ENCODE measurements at places on chromosomes 6 and 20. TPM values are rescaled to one million over a fixed set of nuclear protein-coding genes. Genes with fewer than 3 reads are reported as not detected.

GRCh38 chr20:36528875-36529417 lies 12.4 kb upstream of the MYL9 start:
- no peaks in the 10 kb centered on the region for H3K27me3 ChIP-seq
- DNase-seq, result no peak
- H3K4me3 ChIP-seq, result no peak overlapping the region
- H3K36me3 ChIP-seq, result peaks cover 17% of the 10 kb centered on the region
- H3K27ac ChIP-seq, result no peak overlapping the region

NFATC2 gene
- 35.8 TPM for total RNA-seq

GRCh38 chr6:34816635-34817301 lies 24.9 kb downstream of the BLTP3A start:
- H3K27ac ChIP-seq, result no peak overlapping the region
- H3K4me1 ChIP-seq, result peaks cover 10% of the 10 kb centered on the region
- no peaks in the 10 kb centered on the region for H3K36me3 ChIP-seq
- no peak for DNase-seq
- no peak overlapping the region for H3K4me3 ChIP-seq
- H3K27me3 ChIP-seq, result no peaks in the 10 kb centered on the region

DNA sequence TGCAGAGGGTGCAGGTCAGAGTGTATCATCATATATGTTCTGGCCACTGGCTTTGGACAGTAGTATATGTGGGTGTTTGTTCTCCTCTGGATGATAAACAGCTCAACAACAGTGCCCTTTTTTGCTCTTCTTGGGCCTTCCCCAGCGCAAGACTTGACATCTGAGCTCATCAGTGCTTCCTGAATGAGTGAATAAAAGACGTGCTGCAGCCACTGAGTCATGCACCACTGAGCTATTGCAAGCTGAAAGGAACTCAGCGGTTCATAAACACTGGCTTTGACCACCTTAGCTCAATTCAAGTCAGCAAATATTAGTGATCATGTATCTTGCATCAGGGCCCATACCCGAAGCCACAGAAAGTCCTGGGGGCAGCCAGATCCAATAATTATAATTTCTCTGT lies 105.3 kb upstream of the KCNG1 start:
- H3K4me3 ChIP-seq, result no peak overlapping the region
- peak overlapping the region; percentile 36 for H3K27ac ChIP-seq
- no peaks in the 10 kb centered on the region for H3K36me3 ChIP-seq
- peak; percentile 60 for DNase-seq

SNAP91 gene
- total RNA-seq, result not detected

DNA sequence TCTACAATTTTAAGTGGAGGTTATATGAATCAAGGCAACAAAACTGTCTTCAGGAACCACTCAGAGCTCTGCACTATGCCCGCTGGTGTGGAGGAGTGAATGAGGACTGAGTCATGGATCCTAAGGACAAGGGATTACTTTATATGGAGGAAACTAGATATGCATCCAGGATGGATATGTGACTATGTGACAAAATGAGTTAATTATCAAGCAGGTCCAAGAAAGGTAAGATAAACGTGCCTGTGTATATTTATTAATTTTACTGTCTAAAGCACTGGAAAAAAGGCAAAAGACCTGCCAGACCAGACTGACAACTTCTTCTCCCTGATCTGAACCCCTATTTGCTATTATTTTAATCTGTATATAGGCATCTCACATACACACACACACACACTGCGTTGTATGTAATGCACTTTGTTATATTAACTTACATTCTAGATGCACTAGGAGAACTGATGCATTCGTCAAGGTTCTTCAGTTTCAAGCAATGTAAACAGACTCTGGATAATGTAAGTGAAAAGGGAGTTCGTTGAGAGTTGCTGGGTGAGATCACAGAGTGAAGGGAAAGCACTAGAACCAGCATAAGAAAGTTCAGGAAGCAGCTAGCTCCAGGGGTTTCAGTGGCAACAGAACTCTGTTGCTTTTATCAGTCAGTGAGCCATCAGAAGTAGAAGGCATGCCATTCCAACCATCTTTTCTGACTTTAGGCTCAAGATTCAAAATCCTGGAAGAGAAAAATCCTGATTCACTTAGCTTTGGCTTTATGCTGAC lies 26.4 kb upstream of the ADGRG6 start:
- no peak overlapping the region for H3K27ac ChIP-seq
- H3K4me1 ChIP-seq, result no peaks in the 10 kb centered on the region
- no peak for DNase-seq
- H3K27me3 ChIP-seq, result no peaks in the 10 kb centered on the region
- no peaks in the 10 kb centered on the region for H3K36me3 ChIP-seq

PRSS35 gene
- total RNA-seq, result not detected

MYH7B gene
- total RNA-seq, result 0.61 TPM

TSPYL4 gene
- total RNA-seq, result 11.1 TPM

- H3K4me3 ChIP-seq, result peak overlapping the region; percentile 21
- DNase-seq, result no peak
- peak overlapping the region; percentile 85 for H3K27ac ChIP-seq
- H3K4me1 ChIP-seq, result peaks cover 22% of the 10 kb centered on the region
- H3K27me3 ChIP-seq, result no peaks in the 10 kb centered on the region
These were observed 29.9 kb downstream of the SGK1 start for GRCh38 chr6:134287859-134288537.

GPX5 gene
- total RNA-seq, result not detected

LRRN4 gene
- not detected for total RNA-seq

- H3K36me3 ChIP-seq, result no peaks in the 10 kb centered on the region
- no peaks in the 10 kb centered on the region for H3K4me1 ChIP-seq
- H3K27me3 ChIP-seq, result no peaks in the 10 kb centered on the region
- H3K27ac ChIP-seq, result no peak overlapping the region
- no peak overlapping the region for H3K4me3 ChIP-seq
- no peak for DNase-seq
These were observed 50.6 kb downstream of the SRC start for GRCh38 chr20:37396416-37397075.

DNA sequence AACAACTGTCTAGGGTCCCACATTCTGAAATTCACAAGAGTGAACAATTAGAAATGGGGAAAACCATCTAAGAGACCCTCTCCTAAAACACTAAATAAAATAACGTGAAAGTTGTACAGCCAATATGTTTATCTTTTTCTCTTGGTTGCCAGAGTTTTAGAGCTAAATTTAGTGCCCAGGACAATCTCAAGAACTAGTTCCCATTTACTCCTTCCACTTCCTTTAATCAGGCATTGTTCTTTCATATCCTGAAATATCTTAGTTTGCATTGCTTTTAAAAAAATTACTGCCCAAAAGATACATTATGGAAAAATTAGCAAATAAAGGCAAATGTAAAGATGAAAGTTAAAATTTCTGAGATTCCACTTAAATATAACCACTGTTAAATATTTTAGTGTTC lies 33.1 kb upstream of the UBR2 start:
- no peak overlapping the region for H3K27ac ChIP-seq
- H3K27me3 ChIP-seq, result no peaks in the 10 kb centered on the region
- H3K4me1 ChIP-seq, result peaks cover 4% of the 10 kb centered on the region
- DNase-seq, result no peak
- no peaks in the 10 kb centered on the region for H3K36me3 ChIP-seq

DNA sequence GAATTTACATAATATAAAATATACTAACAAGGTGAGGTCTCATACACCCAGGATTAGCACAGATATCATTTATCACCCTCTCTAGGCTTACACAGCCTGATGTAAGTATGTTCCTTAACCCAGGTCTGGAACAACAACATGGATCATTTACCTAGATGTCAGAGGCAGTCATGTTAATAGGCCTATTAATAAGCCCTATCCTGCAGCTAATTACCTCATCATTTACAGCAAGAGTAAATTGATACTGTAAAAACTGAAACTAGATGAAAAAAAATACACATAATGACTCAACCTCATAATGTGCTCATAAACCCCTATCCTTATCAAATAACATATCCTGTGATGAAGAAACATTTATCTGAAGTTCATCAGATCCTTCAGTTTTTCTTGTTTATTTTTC lies 334.3 kb upstream of the MANEA start:
- no peaks in the 10 kb centered on the region for H3K4me1 ChIP-seq
- peaks cover 2% of the 10 kb centered on the region for H3K27me3 ChIP-seq
- DNase-seq, result no peak
- no peak overlapping the region for H3K4me3 ChIP-seq
- H3K27ac ChIP-seq, result no peak overlapping the region

DNA sequence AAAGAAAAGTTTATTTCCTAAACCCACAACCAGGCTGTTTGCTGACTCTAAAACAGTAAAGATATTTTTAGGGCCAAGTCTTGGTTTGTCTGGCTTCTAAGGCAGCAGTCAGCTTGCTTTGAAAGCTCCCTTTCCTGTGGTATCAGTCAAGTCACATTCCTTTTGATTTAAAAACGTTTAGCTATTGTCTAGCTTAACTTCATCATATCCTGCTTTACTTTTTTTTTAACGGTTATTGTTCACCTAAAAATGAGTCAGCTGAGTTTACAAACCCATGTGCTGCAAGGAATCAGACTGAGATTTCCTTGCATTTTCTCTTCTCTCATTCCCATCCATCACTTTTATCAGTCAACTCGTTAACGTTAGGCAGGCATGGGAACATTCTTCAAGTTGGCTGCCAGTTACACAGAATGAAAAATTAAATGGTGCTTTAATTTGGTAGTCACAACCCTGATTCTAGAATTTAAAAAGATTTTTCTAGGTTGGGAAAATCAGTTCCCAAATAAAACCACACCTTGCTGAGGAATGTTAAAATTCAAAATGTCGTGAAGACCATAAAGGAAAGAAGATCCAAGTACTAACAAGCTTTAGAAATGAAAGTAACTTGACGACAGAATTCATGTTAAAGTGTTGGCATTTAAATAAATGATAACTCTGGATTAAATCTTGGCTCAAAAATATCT lies 45.9 kb downstream of the ELOVL5 start:
- no peak for DNase-seq
- peak overlapping the region; percentile 63 for H3K4me3 ChIP-seq
- peaks cover 4% of the 10 kb centered on the region for H3K36me3 ChIP-seq
- peak overlapping the region; percentile 90 for H3K27ac ChIP-seq
- H3K4me1 ChIP-seq, result peaks cover 82% of the 10 kb centered on the region
- no peaks in the 10 kb centered on the region for H3K27me3 ChIP-seq

DNA sequence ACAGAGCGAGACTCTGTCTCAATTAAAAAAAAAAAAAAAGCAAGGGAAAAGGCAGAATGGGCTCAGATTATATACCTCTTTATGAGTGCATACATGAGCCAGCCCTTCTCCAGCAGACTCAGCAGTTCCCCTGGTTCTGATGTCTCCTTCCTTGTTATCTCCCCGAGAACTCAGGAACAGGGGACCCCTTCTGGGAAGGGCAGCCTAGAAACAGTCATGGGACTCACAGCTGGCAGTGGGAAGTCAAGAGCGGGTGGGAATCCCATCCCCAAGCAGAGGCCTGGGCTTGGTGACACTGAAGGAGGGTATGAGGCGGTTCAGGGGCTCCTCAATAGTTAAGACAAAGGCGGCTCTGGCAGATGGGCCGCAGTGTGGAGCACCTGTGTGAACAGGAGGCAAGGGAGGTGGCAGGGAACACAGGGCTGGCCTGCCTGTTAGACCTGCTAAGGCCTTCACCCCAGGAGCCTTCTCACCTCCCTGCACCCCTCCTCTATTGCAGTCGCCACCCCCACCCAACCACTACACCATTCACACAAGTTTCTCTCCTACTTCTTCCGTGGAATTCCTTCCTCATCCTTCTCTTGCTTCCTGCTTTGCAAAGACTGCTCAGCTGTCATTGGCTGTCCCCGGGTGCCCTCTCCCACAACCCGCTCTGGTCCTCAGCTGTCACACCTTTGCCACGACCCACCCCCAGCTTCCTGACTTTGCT lies 29.7 kb upstream of the MDFI start:
- H3K4me1 ChIP-seq, result no peaks in the 10 kb centered on the region
- no peak overlapping the region for H3K27ac ChIP-seq
- DNase-seq, result no peak
- peaks cover 2% of the 10 kb centered on the region for H3K36me3 ChIP-seq
- H3K4me3 ChIP-seq, result no peak overlapping the region

DNA sequence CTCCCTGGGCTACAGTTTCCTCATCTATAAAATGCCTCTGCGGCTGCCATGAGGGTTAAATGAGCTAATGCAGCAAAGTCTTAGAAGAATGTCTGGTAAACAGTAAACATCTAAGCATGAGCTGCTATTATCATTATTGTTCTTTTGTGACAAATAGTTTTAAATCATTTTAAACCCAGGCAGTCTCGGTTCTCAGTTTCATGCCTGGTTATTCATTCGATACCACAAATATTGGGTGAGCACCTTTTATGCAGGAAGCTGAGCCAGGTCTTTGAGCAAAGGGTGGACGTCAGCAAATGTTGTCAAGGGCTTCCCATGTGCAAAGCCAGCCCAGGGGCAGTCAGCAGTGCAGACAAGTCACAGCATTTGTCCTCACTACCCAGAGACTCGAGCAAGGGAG lies 128.7 kb downstream of the NFATC2 start:
- no peaks in the 10 kb centered on the region for H3K27me3 ChIP-seq
- H3K4me1 ChIP-seq, result peaks cover 86% of the 10 kb centered on the region
- peak overlapping the region; percentile 29 for H3K4me3 ChIP-seq
- peaks cover 48% of the 10 kb centered on the region for H3K36me3 ChIP-seq
- DNase-seq, result peak; percentile 59

PPIL6 gene
- 0.43 TPM for total RNA-seq

- no peak overlapping the region for H3K27ac ChIP-seq
- peaks cover 5% of the 10 kb centered on the region for H3K27me3 ChIP-seq
- no peak overlapping the region for H3K4me3 ChIP-seq
- DNase-seq, result no peak
These were observed 40.9 kb upstream of the KIF13A start for GRCh38 chr6:18028332-18028731.

- no peaks in the 10 kb centered on the region for H3K27me3 ChIP-seq
- no peak for DNase-seq
- no peak overlapping the region for H3K4me3 ChIP-seq
These were observed 9.9 kb downstream of the BLOC1S5 start for GRCh38 chr6:8054276-8054675.

- no peak for DNase-seq
- peaks cover 19% of the 10 kb centered on the region for H3K27me3 ChIP-seq
- no peak overlapping the region for H3K27ac ChIP-seq
- no peak overlapping the region for H3K4me3 ChIP-seq
- peaks cover 6% of the 10 kb centered on the region for H3K4me1 ChIP-seq
- H3K36me3 ChIP-seq, result peaks cover 3% of the 10 kb centered on the region
These were observed 85.4 kb downstream of the PPP1R14C start for GRCh38 chr6:150228072-150228733.

FBXO5 gene
- total RNA-seq, result 41.8 TPM

GRCh38 chr6:7121700-7122241 lies 14.0 kb downstream of the RREB1 start:
- peaks cover 42% of the 10 kb centered on the region for H3K4me1 ChIP-seq
- H3K27ac ChIP-seq, result no peak overlapping the region
- H3K36me3 ChIP-seq, result peaks cover 16% of the 10 kb centered on the region
- DNase-seq, result no peak
- no peaks in the 10 kb centered on the region for H3K27me3 ChIP-seq
- H3K4me3 ChIP-seq, result no peak overlapping the region

GRCh38 chr6:1372690-1373089 lies 16.7 kb upstream of the FOXF2 start:
- H3K4me1 ChIP-seq, result peaks cover 3% of the 10 kb centered on the region
- no peak overlapping the region for H3K4me3 ChIP-seq
- no peak for DNase-seq
- H3K27ac ChIP-seq, result no peak overlapping the region

All from activated CD4-positive, alpha-beta memory T cell treated with anti-CD3 and anti-CD28 coated beads for 36 hours (primary cell).